ENCODE measurements at places on chromosomes 3 and 15.

- no peak for DNase-seq
Measured at GRCh38 chr3:113557374-113557773, 25.0 kb downstream of the SIDT1 start.

DNA sequence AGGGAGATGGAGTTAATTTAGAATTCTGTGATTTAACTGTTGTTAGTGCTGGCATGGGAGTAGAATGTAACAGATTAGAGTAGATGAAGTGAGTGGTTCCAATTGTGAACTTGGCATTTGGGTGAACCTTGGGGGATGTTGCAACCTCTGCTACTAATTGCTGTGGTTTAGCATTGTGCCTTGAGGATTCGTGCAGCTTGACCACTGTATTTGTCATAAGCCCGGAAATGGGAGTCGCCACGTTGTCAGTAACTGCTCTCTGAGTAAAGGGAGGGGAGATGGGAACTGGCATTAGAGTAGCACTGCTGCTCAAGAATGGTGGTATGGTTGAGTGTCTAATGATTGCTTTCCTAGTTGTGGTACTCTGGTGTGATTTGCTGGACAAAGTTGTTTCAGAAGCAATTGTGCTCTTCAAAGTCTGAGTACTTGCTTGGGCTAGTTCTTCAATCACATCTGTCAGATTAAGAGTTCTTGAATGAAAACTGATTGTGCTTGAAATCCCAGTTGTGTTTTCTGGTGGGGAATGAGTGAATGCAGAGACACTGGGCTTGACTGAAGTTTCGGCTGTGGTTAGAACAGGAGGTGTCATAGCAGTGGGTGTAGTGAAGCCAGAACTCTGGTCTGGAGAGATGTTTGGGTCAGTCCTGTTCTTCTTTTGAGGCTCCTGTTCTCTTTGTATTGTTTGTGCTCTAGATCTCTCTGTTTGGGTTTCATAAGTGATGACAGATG is 15.4 kb downstream of the IGSF10 start:
- DNase-seq: no peak

DNA sequence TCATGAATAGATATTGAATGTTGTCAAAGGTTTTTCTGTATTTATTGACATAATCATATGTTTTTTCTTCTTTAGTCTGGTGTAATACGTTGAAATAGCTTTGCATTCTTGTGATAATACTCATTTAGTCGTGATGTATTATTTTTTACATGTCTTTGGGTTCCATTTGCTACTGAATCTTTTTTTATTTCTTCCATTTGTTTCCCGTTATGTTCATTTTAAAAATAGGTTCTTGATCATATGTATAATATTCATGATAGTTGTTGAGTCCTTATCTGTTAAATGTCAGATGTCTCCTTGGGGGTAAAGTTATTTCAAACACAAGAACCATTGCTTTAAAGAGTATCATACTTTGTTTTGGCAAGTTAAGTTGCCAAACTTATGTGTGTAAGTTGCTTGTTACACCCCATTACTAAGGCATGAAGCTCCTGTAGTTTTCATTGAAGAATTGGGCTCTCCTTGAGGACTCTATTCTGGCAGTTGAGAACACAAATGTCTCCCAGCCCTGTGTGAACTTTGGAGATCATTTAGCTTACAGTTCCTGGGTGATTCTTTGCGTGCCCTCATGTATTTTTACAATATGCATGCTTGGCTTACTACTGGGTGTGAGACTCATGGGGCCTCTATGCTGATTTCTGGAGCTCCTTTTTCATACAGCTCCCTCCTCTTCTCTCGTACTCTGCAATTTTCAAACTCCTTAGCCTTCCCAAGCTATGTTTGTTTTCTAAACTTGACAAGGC is 8.3 kb downstream of the AKAP13 start:
- no peak for DNase-seq

DNA sequence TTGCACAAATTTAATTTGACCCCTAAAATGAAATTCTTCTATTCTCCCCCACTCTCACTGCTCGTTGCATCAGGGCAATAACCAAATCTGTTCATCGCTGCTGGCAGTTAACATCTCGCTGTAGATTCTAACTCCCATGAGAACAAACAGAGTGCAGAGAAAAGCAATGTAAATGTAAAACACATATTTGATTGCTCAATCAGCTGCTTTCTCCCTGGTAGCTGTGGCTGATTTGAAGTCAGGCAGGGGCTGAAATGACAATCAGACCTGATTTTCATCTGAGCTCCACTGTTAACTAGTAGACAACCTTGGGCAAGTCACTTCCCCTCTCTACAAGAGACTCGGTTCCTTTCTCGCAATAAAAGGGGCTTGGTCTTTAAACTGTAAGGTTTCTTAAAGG is 119.8 kb upstream of the CPNE4 start:
- no peak for DNase-seq

GRCh38 chr3:141828487-141828886 is 48.0 kb upstream of the ATP1B3 start:
- DNase-seq: no peak

GRCh38 chr15:40680151-40680550 is 14.8 kb upstream of the RAD51 start:
- no peak for DNase-seq

GRCh38 chr3:193780810-193781478 is 187.9 kb downstream of the OPA1 start:
- DNase-seq: peak; percentile 85

DNA sequence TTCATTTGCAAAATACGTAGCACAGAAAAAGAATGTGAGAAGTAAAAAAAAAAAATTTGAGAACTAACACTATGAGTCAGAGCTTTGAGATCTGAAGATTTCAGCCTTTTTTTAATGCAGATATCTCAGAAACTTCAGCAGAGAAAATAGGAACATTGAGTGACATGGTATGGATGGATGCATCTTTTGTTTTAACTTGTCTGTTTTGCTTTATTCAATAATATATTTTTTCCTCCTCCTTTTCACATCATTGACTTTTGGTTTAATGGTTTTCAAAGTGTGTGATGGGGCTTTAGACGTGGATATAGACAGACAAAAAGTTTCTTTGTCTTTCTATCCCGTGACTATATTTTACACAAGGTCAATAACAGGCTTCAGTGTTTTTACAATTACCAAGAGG is 426.7 kb upstream of the FRG2C start:
- DNase-seq: no peak

DNA sequence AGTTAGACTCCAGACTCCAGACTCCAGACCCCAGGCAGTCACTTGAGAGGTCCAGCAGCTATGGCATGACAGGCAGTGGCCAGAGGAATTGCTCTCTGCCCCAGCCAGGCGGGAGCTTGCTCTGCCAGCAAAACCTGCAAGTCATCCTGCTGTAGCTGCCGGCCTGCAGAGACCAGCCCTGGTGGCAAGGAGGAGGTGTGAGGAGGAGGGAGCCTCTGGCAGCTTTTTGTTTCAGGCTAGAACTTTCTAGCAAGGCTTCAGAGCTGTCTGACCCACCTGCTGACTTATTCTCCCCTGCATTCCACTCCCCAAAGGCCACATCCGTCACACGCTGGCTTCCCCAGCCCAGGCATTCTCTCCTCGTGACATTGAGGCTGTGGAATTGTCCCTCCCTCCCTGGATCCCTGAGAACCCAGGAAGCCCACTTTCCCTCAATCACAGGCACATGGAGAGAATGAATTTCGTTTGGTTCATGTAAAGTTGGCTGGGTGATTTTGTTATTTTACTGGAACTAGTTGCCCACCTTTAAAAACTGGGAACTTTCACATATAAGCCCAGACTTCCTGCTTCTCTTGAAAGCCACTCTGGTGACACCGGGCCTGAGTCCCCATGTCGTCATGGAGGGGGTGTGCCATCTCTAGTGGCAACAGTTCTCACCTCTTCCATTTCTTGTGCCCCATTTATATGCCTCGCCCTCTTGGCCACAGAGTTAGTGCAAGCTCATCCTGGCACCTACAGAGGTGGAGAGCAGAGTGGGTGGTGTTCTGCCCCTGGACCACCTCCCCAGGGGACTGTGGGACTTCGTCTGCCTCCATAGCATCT is 82.7 kb downstream of the ABHD5 start:
- no peak for DNase-seq

DNA sequence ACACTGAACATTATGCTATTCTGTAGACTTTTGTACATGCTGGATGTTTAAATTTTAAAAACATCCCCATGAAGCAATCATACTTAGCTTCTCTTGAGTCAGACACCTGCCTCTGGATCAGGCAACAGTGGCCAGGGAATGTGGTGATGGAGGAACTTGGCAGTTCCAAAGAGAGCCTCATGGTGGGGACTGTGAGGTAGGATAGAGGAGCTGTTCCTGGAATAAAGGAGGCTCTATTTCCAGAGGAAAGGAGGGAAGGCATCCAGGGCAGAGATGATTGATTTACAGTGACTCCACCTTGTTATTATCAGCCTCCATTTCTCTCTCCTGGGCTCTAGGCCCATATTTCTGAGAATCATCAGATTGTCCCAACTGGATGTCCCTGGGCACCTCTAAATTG is 35.0 kb upstream of the ABHD17C start:
- no peak for DNase-seq

DNA sequence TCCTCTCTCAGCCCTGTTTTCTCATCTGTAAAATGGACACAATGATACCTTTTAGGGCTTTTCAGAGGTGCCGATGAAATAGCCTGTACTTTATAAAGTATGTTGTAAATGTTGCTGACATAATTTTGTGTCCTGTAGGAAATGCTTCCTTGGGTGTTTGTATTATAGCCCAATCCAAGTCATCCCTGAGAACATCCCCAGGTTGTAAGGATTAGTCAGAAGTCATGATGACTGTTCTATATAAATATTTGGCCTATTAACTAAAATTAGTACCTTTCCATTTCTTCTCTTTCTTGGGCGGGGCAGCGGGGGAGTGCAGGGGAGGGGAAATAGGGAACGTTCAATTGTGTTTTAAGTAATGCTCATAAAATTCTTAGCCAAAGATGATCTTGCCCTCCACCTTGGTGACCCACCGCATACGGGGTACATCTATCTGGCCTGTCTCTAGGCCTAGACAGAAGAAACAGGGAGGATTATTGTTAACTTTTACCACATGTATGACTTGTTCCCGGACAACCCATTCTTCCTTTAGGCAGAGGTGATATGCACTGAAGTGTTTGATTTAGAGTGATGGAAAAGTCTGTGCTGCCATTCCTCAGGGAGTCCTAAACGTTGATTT is 120.7 kb downstream of the VGLL4 start:
- DNase-seq: no peak
